Stimulated activated naive CD8-positive, alpha-beta T cell treated with anti-CD3 and anti-CD28 coated beads, Interleukin-15, Interleukin-2, amounts not matched to agents 100 U/mL and 50 U/mL, for 24 hours (primary cell): ENCODE measurements at places on chromosomes 1 and 21.
A peak's percentile ranks its signal among the peaks of the same experiment; 100 is the strongest.

DNA sequence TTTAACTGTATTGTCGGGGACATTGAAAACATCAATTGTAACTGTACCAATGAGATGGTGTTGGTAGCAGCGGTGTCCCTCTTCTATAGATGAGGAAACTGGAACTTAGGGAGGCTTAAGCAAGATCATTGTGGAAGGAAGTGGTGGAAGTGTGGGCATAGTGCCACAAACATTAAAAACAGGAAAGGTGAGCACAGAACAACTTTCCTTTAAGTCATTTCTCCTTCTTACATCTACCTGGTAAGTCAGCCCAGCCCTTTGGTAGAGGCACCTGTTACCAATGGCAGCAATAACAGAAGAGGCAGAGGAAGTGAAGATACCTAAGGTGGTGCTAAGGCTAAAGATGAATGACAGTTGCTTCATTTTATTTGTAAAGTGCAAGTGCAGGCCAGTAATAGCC, 12.0 kb upstream of the CTSS start:
- DNase-seq: no peak

DNA sequence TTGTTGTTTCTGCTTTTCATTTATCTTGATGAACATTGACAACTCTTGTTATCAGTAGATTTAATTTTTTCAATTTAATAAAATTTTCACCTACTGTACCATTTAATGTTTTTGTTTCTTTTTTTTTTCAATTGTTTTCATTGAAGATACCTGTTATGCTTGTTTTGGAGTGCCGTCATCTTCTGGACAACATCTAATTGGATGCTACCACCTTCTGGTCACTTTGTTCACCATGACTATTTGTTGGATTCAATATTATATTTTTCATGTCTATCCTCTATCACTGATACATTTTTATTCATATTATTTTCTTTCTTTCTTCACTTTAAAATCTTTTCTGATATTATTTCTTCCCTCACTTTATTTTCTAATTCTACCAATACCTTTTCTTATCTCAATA, 14.0 kb downstream of the KRTAP21-2 start:
- DNase-seq: no peak

- no peak for DNase-seq
Observed at GRCh38 chr21:37101384-37101783, 28.3 kb downstream of the TTC3 start.

DNA sequence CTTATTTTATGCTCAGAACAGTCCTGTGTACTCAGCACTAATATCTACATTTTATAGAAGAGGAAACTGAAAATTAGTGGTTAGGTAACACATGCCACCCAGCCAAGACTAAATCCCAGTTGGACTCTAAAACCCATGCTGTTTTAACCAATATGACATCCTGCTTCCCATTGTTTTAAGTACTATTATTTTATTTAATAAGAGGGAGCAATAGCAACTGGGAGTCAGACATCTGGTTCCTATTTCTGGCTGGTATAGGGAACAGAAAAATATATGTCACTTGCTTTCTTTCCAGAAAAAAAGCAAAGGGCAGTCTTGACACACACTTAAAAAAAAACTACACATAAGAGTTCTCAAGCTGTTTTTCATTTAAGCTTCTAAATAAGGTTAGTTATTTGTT, 11.9 kb downstream of the KLHL12 start:
- no peak for DNase-seq

DNA sequence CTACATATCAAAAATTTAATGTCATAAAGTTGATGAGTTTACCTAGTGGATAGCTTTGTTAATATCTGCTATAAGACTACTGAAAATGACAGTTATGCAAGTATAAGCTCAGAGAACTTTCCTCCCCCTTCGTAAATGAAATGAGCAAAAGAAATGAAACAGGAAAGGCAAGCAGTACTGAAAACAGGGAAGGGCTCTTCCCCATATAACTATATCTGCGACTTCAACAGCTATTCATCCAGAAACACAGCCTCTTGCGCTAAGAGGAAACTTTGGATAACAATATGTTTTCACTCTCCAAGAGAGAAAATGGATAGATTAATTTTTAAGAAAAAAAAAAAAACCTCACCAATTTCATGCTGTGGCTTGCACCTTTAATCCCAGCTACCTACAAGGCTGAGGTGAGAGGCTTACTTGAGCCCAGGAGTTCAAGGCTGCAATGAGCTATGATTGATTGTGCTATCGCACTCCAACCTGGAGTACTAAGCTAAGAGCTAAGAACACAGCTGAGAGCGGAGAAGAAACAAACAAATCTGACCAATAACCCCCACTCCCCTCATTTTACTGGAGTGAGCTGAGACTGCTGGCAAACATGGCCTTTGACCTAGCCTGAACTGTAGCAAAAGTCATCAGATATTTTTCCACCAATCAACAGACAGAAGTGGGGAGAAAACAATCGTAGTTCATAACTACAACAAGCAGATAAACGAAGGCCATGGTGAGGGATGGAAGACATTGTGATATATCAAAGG, 29.0 kb downstream of the METTL18 start:
- no peak for DNase-seq

DNA sequence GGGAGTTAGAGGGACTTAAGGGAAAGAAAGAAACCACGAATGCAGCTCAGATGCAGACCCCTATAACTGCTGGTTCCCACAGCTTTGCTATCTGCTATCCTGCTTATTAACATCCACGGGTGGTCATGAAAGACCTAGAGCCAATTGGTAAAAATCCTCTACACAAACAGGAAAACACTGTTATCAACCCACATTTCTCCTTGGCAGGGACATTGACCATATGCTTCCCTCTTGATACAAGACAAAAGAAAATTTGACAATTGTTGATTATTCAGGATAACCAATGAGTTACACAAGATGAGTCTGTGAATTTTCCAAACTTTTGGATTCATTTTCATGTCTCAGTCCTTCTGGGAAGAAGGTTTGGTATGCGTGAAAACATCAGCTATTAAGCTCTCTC, 90.4 kb downstream of the TIAM1 start:
- DNase-seq: no peak

DNA sequence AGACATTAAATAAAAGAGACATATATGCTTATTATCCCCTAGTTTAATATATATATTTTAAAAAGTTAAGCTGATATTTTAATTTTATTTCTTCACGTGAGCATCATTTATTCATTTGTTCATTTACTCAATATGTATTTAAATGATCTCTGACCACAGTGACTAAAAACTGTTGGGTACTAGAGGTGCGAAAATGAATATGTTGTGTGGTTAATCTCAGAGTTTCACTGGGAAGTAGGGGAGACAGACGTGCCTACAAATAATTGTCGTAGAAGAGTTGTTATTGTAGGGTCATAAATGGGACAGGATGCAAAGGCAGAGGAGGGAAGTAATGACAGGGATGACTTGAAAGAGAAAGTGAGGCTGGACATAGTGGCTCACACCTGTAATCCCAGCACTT, 213.0 kb upstream of the CACYBP start:
- DNase-seq: no peak

DNA sequence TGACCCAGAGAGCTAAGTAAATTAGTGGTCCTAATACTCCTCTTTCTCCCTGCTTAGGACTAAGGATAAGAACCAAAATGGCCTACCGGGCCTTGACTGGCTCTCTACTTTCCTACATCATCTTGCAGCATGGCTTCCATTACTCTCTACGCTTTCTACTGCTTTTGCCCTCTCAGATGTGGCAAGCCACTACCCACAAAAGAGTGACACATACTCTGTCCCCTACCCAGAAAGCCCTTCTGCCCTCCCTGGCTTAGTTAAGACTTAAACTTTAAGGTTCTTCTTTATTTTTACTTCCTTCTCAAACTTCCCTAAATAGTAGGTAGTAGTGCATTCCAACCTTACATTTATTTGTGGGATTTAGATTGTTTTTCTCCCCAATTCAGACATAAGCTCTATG, 228.1 kb downstream of the TPR start:
- DNase-seq: no peak

DNA sequence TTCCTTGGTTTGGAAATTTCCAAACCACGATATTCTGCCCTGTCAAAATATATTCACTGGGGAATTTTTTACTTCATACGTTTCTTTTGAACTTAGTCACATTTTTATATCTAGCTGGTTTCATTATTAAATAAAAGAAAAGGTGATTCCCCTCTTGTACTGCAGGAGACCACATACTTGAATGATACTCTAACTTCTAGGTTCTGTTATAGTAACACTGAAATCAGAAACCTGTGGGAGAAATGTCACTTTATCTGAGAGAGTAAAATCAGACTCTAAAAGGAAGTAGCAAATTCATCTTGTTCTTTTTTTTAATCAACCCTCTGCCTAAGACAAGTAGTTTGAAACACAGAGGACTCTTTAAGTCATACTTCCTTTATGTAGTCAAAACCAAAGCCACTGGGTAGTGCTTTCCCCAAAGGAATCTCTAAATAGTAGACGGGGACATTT, 34.4 kb downstream of the MRPL39 start:
- no peak for DNase-seq

DNA sequence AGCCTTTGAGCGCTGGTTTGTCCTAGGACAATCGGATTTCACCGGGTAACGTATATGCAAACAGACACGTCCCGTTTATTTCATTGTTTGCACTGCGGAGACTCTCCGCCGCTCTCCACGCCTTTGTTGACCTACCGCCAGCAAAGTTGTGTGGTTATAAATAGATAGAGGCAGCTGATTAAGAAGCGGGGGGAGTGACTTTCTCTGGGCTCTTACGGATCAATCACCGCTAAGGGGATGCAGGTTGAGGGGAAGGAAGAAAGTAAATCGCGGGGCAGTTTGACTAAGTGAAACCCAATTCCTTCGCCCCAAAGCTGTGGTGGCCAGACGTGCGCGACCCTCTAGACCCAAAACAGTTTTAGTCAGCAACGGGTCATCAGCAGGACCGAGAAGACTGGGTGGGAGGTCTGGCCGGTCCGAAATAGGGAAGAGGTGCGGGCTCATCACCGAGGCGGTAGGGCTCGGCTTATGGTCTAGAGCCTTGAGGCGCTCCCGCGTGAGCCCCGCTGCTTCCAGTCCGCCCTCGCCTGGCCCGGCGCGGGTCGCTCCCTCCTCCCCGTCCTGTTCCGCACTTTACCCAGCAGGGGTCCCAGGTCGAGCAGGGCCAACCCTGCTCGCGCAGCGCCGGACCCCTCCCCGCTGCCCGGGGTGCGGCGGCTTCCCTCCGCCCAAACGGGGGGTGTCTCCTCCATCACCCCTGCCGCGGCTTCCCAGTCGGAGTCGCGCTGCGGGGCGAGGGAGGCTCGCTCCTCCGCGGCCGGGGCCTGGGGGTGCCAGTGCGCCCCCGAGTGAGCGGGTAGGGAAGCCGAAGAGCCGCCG, 120.8 kb upstream of the RRP15 start:
- peak; percentile 6 for DNase-seq

DNA sequence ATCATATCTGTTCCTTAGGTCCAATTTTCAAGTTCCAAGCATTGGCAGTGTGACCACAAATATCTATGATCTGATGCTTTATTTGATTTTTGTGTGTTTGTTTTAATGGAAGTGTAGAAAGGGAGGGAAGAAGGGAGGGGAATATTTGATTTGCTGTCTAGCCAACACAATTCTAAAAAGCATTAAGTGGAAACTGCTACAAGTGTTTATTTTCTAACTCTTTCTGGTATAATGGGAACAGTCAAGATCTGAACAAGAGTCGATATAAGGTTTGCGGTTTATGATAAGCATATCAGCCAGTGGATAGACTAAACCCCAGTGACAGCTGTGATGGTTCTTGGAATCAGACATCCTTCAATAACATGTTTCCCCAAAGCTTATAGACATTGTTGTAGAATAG, 267.8 kb upstream of the SNX7 start:
- DNase-seq: no peak

- DNase-seq: no peak
Observed at GRCh38 chr1:150836129-150836773, 28.2 kb upstream of the CTSK start.

GRCh38 chr1:157523774-157524493, 28.4 kb downstream of the FCRL5 start:
- no peak for DNase-seq

GRCh38 chr1:19209439-19209989, 552 bp downstream of the UBR4 start:
- peak; percentile 82 for DNase-seq

- no peak for DNase-seq
Observed at GRCh38 chr1:24868016-24868875, 61.8 kb downstream of the RUNX3 start.

GRCh38 chr1:143680304-143680703, 291.5 kb downstream of the FAM72C start:
- DNase-seq: no peak

DNA sequence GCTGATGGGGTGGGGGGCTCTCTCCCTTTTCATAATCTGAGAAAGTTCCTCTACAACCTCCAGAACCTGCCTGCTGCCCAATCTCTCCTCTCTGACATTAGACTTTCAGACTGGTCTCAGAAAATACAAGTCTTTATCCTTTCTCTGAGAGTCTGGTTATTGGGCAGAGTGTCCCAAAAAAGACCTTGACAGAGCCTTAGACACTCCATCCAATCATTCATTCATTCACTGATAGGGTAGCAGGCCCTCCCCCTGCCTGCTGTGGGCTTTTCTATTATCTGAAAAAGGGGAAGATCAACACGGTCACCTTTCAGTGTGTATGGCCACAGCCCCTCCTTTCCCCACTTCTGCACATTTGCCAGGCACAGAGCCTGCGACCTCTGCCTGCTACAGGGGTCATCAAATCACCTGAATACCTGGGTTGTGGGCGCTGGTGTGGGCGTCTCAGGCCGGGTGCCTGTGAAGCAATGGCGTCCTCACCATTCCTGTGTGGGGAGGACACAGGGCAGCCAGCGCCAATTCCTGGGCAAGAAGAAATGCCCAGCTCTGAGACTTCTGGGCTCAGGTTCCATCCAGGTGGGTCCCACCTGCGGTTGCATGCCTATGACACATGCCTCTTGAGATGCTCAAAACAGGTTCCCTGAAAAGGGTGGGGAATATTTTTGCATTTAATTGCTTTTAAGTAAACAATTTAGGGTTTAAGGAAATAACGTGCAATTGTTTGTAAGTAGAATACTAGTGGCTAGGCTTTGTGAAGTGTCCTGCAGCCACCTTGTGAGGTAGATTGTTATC, 52.8 kb downstream of the ELK4 start:
- no peak for DNase-seq

DNA sequence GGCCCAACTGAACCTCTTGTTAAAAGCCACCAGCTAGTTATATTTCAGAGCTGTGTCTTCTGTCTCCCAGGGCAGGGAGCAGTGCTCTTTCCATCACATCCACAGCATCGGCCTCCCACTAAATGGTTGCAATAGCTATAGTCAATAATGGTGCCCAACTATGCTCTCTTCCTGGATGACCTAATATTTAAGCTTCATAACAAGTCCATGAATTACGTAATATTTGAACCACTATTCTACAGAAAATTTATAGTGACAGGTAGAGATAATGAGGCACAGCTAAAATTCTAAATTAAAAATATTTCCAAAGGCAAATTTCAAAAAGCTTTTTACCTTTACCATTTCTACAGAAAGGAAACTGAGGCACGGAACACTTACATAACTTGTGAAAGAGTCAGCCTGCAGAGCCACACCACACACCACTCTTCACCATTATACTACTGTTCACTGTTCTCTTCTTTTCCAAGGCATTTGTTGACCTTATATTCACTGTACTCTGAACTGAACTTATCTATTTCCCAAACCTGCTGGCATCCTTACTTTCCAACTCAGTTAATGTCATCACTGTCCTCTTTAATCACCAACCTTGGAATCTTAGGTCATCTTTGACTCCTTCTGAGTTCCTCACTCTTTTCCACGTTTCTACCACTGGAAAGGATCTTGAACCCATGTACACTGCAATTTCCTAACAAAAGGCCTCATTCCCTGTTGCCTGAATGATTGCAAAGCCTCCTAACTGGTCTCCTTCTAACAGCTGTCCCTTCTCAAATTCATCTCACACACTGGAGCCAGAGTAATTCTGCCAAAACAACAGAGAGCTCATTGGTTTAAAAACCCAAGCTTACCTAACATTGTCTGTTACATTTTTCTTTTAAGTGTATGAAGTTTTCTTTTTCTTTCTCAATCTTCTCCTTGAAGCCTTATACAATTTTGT, 85.5 kb downstream of the DDAH1 start:
- no peak for DNase-seq
